ENCODE measurements at places on chromosomes 2 and 18. TPM values are rescaled to one million over a fixed set of nuclear protein-coding genes. Genes with fewer than 3 reads are reported as not detected.
A peak's percentile ranks its signal among the peaks of the same experiment; 100 is the strongest.

- H3K4me1 ChIP-seq = no peaks in the 10 kb centered on the region
- H3K27ac ChIP-seq = no peak overlapping the region
- no peak for DNase-seq
- no peak overlapping the region for H3K4me3 ChIP-seq
- H3K36me3 ChIP-seq = no peaks in the 10 kb centered on the region
These were observed 25.5 kb upstream of the CIB4 start for GRCh38 chr2:26666671-26667070.

DNA sequence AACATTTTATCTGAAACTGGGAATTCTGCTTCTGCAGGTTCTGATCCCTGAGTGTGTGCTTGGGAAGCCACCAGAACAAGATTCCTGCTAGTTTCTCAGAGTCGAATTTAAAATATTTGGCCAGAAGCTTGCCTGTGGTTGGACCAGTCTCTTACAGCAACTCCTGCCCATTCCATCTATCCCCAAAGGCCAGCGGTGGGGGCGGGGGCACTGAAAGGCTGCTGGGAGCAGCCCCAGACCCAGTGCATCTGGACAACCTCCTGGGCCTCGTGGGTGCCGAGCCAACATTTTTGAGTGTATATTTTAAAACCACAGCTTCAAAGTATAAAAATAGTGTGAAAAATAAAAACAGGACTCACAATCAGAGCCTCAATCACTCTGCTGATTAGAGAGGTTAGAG is 38.6 kb upstream of the ZFP36L2 start:
- peak overlapping the region; percentile 47 for H3K27ac ChIP-seq
- DNase-seq = no peak
- H3K4me1 ChIP-seq = peaks cover 8% of the 10 kb centered on the region

DNA sequence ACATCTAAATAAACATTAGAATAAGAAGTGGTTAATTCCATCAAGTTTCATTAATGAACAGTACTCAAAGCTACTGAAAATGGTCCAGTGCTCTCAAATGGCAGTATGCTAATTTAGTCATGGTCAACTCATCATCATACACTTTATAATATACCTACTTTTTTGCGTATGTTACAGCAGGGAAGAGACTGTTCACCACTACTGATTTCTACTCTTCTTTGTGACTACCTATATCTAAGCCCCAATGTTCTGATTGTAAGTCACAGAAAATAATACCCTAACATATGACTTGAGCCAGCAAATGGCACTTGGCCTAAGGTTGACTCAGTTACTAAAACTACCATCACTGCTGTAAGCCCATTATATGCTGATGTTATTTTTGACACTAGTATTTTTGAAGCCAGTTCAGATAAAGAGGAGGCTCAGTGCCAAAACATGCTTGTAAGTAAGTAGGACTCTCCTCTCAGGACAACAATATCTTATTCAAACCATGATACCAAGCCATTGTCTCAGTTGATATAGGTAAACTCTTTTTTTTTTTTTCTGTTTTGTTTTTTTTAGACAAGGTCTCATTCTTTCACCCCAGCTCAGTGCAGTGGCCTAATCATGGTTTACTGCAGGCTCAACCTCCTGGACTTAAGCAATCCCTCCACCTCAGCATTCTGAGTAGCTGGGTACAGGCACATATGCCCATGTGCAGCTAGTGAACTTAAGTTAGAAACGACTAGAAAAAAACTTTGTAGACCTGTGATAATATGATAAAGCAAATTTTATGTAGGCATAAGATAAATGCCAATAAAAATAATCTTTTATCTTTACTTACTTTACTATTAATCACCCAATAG is 266.9 kb downstream of the ZNF385B start:
- no peaks in the 10 kb centered on the region for H3K36me3 ChIP-seq
- no peak for DNase-seq
- no peaks in the 10 kb centered on the region for H3K4me1 ChIP-seq
- H3K27me3 ChIP-seq = no peaks in the 10 kb centered on the region

- no peaks in the 10 kb centered on the region for H3K27me3 ChIP-seq
- peak overlapping the region; percentile 15 for H3K27ac ChIP-seq
- peak overlapping the region; percentile 16 for H3K4me3 ChIP-seq
- H3K4me1 ChIP-seq = peaks cover 11% of the 10 kb centered on the region
These were observed 2158.6 kb upstream of the PIK3C3 start for GRCh38 chr18:39796393-39796792.

- H3K27me3 ChIP-seq = no peaks in the 10 kb centered on the region
- peaks cover 2% of the 10 kb centered on the region for H3K4me1 ChIP-seq
- H3K27ac ChIP-seq = no peak overlapping the region
- H3K36me3 ChIP-seq = no peaks in the 10 kb centered on the region
These were observed 61.1 kb downstream of the GATA6 start for GRCh38 chr18:22230471-22230945.

GRCh38 chr2:209253544-209253943 is 170.3 kb upstream of the MAP2 start:
- H3K27ac ChIP-seq = no peak overlapping the region
- H3K27me3 ChIP-seq = no peaks in the 10 kb centered on the region
- no peak overlapping the region for H3K4me3 ChIP-seq
- DNase-seq = no peak

DNA sequence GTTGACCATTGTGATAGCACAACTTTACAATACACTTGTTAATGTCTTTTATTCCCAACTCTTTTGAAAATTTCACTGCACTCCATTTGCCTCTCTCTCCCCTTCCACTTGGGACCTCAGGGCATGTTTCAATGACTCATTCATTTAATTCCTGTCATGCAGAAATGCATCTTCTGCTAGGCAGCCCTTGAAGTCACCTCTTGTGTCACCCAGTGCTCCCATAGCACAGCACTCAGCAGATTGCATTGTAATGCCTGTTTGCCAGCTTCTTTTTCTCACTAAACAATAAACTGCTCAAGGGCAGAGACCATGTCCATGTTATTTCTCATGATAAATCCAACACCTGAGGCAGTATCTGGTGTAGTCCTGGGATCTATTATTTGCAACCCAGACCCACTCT is 85.9 kb upstream of the ACSL3 start:
- no peaks in the 10 kb centered on the region for H3K4me1 ChIP-seq
- H3K27ac ChIP-seq = no peak overlapping the region
- H3K27me3 ChIP-seq = no peaks in the 10 kb centered on the region
- no peaks in the 10 kb centered on the region for H3K36me3 ChIP-seq

DNA sequence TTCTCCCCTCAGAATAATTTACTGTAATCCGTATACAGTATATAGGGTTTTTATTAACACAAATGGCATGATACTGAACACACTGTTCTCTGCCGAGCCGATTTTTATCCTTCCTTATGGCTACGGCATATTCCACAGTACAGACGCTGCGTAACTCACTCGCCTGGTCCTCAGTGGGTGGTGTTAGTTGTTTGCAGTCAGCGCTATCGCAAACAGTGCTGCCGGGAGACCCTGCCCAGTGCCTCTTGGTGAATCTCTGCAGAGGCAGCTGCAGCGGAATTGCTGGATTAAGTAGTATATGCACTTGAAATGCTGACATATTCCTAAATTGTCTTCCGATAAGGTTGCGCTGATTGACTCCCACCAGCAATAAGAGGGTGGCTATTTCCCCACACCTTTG is 73.9 kb downstream of the MARCO start:
- no peak for DNase-seq
- no peaks in the 10 kb centered on the region for H3K36me3 ChIP-seq
- no peak overlapping the region for H3K27ac ChIP-seq
- H3K4me3 ChIP-seq = no peak overlapping the region

The SEH1L gene
- 15.2 TPM for polyA plus RNA-seq

The NLRC4 gene
- polyA plus RNA-seq = 1.1 TPM

The MYO5B gene
- polyA plus RNA-seq = 71.7 TPM

The WNT6 gene
- 1.8 TPM for polyA plus RNA-seq

The PAIP2B gene
- 4.8 TPM for polyA plus RNA-seq

The CRYGC gene
- polyA plus RNA-seq = not detected
